ENCODE measurements at places on chromosomes 16 and 17. TPM values are rescaled to one million over a fixed set of nuclear protein-coding genes. Genes with fewer than 3 reads are reported as not detected.
A peak's percentile ranks its signal among the peaks of the same experiment; 100 is the strongest.

DNA sequence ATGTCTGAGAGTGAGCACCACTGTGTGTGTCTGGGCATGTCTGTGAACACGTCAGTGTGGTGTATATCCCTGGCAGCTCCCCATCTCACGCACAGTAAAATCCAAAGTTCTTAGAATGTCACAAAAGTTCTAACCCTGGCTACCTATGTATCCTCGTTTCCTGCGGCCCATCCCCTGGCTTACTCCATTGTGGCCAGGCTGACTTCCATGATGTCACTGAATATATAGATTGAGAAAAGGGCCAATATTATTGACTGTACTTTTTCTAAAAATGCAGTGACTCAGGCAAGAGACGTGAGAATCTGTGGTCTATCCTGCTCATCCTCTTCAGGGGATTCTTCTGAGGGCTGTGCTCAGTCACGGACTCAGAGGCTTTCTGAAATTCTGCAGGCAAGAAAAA lies 963 bp upstream of the METTL22 start:
- peaks cover 2% of the 10 kb centered on the region for H3K27me3 ChIP-seq
- H3K27ac ChIP-seq: no peak overlapping the region
- peaks cover 6% of the 10 kb centered on the region for H3K4me1 ChIP-seq
- DNase-seq: no peak

DNA sequence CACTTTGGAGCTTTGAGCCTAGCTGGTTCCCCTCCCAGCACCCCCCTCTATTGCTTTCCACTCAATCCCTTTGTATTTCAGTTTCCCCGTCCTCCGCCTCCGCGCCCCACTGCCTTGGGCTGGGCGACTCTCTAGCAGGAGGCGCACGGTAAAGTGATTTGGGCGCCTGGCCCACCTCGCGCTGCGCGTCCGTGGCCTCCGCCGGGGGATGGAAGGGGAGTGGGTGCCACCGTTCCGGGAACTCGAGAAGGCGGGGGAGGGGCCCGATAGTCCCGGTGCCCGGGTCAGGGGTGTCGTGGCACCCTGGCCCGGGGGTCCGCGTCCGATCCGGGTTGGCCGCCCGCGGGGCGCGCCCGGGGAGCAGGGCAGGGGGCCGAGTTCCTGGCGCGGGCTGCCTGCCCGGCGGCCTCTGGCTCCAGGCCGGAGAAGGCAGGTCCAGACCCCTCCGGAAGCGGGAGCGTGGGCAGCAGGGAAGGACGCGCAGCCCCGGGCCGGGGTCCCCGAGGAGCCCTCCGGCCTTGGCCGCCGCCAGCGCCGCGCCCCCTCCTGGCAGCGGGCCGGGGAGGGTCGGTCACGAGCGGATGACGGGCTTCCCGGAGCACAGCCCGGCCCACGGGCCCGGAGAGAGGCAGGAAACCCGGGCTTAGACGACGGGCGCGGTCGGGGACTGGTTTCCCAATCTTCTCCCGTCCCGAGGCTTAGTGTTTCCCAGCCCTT lies 15.8 kb downstream of the MEOX1 start:
- peaks cover 2% of the 10 kb centered on the region for H3K27me3 ChIP-seq
- H3K36me3 ChIP-seq: no peaks in the 10 kb centered on the region
- no peak overlapping the region for H3K27ac ChIP-seq
- peak; percentile 73 for DNase-seq
- no peak overlapping the region for H3K4me3 ChIP-seq

Gene CDRT15L2
- not detected for total RNA-seq

Gene CCL16
- total RNA-seq: not detected

Gene PPP1R27
- total RNA-seq: not detected

All from endothelial cell (in vitro differentiated cells).